HCT116 (cell line): ENCODE measurements at places on chromosomes 7 and 10. TPM values are rescaled to one million over a fixed set of nuclear protein-coding genes. Genes with fewer than 3 reads are reported as not detected.
A peak's percentile ranks its signal among the peaks of the same experiment; 100 is the strongest.

DNA sequence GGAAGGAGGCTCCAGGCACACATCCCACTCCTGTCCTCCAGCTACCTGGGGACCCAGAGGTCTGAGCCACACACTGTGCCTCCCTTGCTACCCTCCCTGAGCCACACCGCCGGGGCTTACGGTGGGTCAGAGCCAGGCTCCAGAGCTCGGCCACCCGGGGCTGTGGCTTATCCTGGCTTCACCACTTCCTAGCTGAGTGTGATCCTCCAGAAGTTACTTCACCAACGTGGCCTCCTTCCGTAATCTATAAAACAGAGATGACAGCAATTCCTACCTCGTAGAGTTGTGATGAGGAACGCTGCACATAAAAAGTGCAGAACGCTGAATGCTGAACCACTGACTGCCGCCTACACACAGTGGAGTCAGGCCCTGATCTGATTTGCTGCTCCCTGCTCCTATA is 285.0 kb downstream of the PRPF18 start:
- no peak for DNase-seq

DNA sequence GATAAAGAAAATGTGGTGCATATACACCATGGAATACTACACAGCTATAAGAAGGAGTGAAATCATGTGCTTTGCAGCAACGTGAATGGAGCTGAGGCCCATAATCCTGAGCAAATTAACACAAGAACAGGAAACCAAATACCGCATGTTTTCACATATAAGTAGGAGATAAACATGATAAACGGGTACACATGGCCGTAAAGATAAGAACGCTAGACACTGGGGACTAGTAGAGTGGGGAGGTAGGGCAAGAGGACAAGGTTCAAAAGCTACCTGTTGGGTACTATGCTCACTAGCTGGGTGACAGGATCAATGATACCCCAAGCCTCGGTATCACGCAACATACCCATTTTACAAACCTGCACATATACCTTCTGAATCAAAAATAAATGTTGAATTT is 113.7 kb downstream of the CSTF2T start:
- DNase-seq, result no peak

DNA sequence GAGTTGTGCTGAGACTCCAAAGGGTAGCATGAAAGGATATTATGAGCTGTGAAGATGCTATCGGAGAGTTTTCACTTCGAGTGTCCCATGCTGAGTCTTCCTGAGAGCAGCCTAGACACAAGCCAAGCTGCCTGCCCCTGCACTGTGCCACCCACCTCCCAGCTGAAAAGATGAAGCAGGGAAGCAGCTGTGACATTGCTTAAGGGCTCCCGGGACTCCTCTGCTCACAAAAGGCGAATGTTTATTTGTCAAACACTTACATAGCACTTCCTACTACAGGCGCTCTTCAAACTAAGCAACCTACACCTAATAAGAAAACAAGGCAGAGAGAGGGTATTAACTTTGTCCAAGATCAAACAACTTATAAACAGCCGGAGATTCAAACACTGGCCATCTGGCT is 95.6 kb downstream of the OSBPL3 start:
- DNase-seq, result no peak

VAX1 gene
- total RNA-seq, result not detected

DNA sequence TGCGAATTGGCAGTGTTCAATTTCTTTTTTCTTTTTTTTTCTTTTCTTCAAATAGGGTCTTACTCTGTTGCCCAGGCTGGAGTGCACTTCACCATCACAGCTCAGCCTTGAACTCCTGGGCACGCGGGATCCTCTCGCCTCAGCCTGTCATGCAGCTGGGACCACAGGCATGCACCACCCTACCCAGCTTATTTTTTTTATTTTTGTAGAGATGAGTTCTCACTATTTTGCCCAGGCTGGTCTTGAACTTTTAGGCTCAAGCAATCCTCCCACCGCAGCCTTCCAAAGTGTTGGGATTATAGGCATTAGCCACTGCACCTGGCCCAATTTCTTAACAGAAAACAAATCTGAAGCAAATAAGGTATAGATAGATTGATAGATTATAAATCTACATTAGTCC is 69.3 kb downstream of the SKIDA1 start:
- DNase-seq, result no peak

DNA sequence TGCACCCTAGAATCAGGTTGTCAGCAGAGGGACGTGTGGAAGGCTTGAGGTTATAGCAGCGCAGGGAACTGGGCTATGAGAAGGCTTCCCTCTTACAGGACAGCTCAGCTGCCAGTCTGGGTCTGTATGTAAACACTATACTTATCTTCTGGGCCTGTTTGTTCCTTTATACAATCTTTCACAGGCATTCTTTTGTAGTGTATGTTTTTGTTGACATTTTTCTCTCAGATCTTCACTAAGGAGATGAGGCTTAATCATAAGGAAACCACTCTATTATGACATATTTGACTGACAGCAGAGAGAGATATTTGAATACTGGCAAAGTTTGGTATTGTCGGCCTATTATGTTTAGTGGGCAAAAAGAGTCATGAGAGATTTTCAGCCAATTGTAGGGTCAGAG is 929 bp downstream of the GBF1 start:
- no peak for DNase-seq

PTCD1 gene
- 9.2 TPM for total RNA-seq

DNA sequence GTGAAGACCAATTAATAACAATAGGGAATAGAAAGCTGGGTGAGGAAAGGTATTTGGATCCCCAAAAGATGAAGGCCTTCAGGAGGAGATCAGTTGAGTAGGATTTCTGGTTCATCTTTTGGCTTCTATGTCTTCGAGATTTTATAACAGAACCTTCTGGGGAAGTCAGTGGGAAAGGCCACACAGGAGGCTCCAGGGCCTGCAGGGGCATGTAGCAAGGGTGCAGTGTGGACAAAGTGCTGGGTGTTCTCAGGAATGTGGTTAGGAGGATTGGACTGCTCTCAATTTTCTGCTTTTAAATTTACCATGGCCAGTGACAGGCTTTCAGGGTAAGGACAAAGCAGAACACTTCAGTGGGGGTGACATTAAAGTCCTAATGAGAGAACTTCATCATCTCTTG is 378.0 kb downstream of the CCSER2 start:
- no peak for DNase-seq

DNA sequence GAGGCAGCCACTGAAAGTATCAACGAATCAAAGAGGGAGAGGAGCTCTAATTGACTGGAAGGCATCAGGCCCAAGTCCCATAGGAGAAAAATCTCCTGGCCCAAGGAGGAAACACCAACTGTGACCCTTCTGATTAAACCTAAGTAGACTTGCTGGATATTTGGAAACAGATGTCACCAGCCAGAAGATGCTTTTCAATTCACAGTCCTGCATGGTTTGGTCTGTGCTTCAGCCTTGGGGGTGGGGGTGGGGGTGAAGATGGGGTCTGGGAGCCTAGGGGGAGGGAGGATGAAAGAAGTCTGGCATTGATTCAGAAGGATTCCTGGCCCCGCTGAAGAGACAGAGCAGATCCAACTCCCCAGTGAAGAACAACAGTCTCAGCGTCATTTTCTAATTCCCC is 623.7 kb downstream of the PARD3 start:
- DNase-seq, result no peak

DNA sequence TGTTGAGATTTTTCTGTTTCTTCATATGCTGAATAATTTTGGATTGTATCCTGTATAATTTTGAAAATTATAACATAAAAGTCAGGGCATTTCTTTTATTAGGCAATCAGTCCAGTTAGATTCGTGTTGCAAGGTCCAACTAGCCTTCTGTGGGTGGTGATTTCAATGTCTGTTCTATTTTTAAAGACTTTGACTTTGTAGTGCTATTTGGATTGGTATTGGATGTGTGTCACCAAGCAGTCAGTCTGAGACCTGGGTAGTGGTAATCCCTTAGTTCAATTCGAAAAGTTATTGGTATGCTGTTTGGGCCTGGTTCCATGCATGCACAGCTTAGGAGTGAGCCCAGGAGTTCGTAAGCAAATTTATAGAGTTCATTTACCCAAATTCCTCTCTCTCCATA is 82.2 kb downstream of the EPDR1 start:
- no peak for DNase-seq

GRCh38 chr7:81232084-81232799 is 313.4 kb upstream of the SEMA3C start:
- DNase-seq, result no peak

DNA sequence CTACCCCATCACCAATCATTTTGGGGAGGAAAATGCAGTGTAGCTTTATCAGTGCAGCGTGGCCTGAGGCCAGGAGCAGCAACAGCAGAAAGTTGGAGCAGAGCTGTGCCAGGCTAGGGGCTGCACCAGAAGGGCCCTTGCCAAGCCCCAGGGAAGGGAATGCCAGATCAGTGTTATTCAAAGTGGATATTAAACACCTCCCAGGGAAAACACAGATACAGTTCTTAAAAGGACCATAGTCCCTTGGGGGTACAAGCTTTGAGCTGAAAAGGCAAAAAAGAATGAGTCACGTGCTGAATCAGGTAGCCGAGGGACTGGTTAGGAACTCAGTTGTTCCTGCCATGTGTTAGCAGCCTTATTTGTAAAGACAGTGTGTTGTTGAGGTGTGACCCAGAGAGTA is 54.0 kb downstream of the GSDME start:
- DNase-seq, result no peak

DNA sequence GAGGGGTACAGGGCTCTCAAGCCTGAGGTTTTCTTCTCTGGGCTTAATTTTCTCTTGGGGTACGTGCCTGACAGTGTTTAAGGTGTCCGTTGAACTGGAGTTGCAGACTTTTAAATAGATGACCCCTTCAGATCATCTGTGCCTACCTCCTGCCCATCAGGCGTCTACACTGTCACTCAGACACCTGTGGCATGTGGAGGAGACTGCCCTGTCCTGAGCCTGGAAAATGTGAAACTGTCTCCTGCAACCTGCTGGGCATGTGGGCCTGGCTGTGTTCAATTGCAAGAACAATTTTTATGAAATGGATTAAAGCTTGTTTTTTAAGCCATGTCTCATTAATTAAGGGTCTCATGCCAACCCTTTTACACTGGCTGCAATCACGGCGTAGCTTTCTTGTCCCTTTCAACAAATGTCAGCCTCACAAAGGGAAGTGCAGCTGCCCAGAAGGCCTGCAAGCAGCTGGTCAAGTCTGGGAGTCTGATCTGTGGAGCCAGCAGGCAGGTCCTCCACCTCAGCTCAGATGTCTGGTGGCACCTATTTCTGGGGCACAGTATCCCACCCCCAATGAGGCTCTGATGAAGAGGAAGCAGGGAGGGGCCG is 8.8 kb downstream of the ATP5MF start:
- no peak for DNase-seq

DNA sequence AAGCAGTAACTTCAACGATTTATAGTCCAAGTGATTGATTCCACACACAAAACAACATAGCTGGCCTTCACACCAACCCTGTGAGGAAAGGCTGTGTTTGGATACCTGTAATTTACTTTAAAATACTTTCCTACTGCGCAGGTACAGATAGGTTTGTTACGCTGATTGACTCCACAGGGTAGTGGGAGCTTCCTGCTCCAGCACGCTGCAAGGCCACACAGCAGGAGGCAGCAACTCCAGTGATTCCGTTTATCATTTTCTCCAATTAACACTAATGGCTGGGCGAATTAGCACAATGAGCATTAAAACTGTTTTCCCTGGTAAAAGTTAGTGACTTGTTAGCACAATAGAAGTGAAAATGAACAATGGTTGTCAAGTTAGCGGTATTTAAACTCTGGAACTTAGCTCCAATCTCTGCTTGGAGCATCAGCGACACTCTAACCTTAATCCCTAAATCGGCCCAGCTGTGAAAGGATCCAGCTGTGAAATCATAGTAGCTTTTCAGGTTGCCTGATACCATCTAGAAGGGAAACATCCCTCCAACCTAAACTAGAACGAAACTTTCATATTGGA is 959 bp downstream of the DCLRE1C start:
- no peak for DNase-seq

GRCh38 chr10:86899670-86900276 is 57.6 kb downstream of the MMRN2 start:
- peak; percentile 39 for DNase-seq

GRCh38 chr7:79317728-79318127 is 135.7 kb downstream of the MAGI2 start:
- peak; percentile 51 for DNase-seq

DNA sequence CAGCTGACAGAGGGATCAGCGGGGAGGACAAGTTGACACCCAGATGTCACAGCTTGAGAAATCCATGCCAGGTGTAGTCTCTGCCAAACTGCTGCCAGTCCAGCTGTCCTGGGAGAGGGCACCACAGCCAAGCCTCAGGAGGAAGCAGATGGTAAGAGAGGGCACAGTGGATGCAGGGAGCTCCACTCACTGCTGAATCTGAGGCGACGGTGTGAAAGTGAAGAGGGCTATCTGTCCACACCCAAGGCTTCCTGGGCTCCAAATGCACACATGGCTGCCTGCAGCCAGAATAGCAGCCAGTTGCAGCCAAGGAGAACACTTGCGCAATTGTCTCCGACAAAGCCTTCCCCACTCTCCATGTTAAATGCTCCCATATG is 502.4 kb downstream of the GRID1 start:
- no peak for DNase-seq

GRCh38 chr7:92296880-92297445 is 51.2 kb downstream of the ANKIB1 start:
- no peak for DNase-seq

GRCh38 chr7:32115831-32116230 is 45.6 kb upstream of the PDE1C start:
- no peak for DNase-seq

DNA sequence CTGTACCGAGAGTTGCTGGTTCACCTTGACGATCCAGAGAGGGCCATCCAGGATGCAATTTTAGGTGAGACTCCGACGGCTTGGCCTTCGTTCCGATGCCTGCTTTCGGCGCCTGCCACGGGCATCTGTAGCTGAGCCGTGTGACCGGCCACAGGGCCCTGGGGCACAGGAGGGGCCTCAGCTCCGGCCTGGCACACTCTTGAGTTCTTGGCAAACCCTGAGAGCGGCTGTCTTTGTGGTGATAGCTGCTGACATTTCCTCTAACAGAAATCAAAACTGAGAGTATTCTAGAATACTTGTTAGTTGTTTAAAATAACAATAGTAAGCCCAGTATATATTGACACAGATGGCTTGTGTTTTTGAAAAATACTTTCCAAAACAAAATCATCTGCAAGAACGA is 52.2 kb upstream of the SUN1 start:
- no peak for DNase-seq

GRCh38 chr7:48130658-48131108 is 40.6 kb upstream of the ABCA13 start:
- DNase-seq, result no peak

GRCh38 chr7:83655951-83656556 is 7.1 kb upstream of the SEMA3E start:
- peak; percentile 50 for DNase-seq

GRCh38 chr10:117253908-117254307 is 13.0 kb downstream of the SLC18A2 start:
- DNase-seq, result no peak

GRCh38 chr7:369476-370258 is 79.7 kb downstream of the FOXL3 start:
- no peak for DNase-seq

HMX2 gene
- total RNA-seq, result not detected
